Tibial artery (tissue), 4 donors: ENCODE measurements at places on chromosomes 1 and 21.

- H3K27me3 ChIP-seq = no peaks in the 10 kb centered on the region
- H3K27ac ChIP-seq = no peak overlapping the region
- H3K4me3 ChIP-seq = no peak overlapping the region
Measured at GRCh38 chr1:116218922-116219321, 107.7 kb downstream of the MAB21L3 start.

- DNase-seq = no peak
- H3K27me3 ChIP-seq = no peaks in the 10 kb centered on the region
- H3K4me1 ChIP-seq = peaks cover 25% of the 10 kb centered on the region
- H3K27ac ChIP-seq = peak overlapping the region; percentile 98
- H3K36me3 ChIP-seq = no peaks in the 10 kb centered on the region
Measured at GRCh38 chr1:67431156-67431765, 1.1 kb upstream of the SERBP1 start.

GRCh38 chr1:36148821-36149236 lies 457 bp downstream of the TRAPPC3 start:
- H3K27me3 ChIP-seq = no peaks in the 10 kb centered on the region
- H3K4me1 ChIP-seq = no peaks in the 10 kb centered on the region
- peak overlapping the region; percentile 100 for H3K27ac ChIP-seq
- peak overlapping the region; percentile 84 for H3K4me3 ChIP-seq

DNA sequence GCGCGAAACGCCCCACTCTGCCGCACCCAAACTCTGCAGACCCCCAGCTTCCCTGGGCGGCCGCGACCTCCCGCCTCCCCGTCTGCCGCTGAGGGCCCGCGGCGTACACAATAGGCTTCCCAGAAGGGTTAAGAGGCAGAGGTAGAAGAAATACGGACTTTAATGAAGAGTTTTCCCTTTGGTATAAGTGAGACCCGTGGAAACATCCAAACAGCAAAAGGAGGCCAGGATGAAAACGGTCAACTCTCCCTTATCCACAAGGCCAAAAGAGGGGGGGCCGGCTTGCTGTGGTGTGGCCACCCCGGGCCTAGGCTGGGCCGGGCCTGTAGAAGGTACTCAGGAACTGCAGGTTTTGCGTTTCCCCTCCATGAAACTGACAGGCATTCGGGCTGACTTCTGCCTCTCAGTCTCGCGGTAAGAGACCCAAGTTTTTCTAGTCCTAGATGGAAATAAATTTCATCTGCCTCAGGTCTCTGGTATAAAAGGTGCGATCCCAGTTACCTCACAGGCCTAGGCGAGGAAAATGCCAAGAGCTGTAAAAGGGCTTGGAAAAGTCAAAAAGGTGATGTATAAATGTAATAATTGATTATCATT lies 671 bp upstream of the PYGO2 start:
- H3K27ac ChIP-seq = peak overlapping the region; percentile 98
- DNase-seq = no peak
- H3K4me3 ChIP-seq = peak overlapping the region; percentile 78
- peaks cover 26% of the 10 kb centered on the region for H3K36me3 ChIP-seq
- H3K27me3 ChIP-seq = no peaks in the 10 kb centered on the region

DNA sequence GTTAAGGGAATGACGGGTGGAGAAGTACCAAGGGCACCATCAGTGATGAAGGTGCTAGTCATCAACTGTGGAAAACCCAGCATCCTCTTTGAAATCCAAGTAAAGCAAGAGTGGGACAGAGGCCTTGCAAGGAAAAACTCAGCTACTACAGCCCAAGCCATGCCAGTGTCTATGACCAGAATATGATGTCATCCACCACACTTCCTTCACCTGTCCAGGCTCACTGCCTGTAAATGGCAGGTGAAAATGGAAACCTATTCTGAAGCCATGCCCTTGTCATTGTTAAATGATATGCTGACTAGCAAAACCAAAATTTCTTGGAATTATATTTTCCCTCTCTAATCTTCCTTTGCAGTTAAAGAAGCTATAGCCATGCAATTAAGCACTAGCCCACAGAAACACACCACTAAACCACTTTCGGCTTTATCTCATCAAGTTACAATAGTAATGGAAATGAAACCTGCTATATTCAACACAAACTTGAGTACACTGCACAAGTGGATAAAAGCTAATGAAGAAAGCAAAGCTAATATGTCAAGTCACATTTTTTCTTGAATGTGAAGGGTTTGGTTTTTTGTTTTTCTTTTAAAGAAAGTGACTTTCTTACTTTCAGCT lies 96.3 kb upstream of the RALGPS2 start:
- H3K27me3 ChIP-seq = no peaks in the 10 kb centered on the region
- H3K4me3 ChIP-seq = no peak overlapping the region
- DNase-seq = no peak
- H3K4me1 ChIP-seq = no peaks in the 10 kb centered on the region
